Right cardiac atrium (tissue), 5 donors: ENCODE measurements at places on chromosomes 6 and 20. TPM values are rescaled to one million over a fixed set of nuclear protein-coding genes. Genes with fewer than 3 reads are reported as not detected.

The TREM1 gene
- 2.3 TPM for total RNA-seq

The RCAN2 gene
- 146 TPM for total RNA-seq

The COL21A1 gene
- 20.3 TPM for total RNA-seq

The RRAGD gene
- total RNA-seq: 154 TPM

The HSPA1B gene
- 168 TPM for total RNA-seq

The MYH7B gene
- total RNA-seq: 43.3 TPM

The MLN gene
- not detected for total RNA-seq

The UBD gene
- not detected for total RNA-seq

The PDYN gene
- not detected for total RNA-seq

GRCh38 chr6:14841901-14842421, 403.9 kb upstream of the JARID2 start:
- DNase-seq: no peak

DNA sequence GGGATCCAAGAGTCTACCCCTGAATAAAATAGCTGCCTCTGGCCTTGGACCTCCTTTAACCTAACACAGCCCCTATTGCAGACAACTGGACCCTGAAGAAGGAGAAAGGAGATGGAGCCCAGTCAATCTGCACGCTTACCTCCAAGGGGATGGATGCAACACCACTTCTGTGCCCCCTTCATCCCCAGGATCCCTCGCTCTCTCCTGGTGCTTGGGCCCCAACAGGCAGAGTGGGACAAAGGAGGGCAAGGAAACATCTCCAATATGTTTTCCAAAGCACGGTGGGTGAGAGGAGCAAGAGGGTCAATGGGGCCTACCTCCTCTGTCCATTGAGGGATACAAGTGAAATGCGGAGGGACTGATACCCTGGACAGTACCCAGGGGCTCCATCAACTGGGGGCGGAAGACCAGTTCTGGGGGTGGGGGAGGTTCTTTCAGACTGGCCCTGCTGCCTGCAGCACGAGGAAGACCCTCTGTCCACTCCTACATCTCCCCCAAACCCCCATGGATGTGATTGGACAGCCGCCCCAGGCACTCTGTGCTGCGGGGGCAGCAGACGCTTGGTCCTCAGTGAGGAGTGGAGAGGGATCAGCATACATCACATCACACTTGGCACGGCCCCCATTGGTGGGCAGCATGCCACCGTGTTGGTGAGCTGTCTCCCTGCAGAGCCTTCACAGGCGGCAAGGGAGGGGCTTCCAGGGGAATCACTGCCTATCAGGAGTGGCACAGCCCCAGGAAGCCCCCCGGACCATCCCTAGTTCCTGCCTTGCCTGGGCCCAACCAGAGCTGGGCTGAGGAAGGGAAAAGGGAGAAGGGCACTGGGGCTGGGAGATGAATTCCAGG, 70.6 kb downstream of the MRPL14 start:
- DNase-seq: peak; percentile 87

DNA sequence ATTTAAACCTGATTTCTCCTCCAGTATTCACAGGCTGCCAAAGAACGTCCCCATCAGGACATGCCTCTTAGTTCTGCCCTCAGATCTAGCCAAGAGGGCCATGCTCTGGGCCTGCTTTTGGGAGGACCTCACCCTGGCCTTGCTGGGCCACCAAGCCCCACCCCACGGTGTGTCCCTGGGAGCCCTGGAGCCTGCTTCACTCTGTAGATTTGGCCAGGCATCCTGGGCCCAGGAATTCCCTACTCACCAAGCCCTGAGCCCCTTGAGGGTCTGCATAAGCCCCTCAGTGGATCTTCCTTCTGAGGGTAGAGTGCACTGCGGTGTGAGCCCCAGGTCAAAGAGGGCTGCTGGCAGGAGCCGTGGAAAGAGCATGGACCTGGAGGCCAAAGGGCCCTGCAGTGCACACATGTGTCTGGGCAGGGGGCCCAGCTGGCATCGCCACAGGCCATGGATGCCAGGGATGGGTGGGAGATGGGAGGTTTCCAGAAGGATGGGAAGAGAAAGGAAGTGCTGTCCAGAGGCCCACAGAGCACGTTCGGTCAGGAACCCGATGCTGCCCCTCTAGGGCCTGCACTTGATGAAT, 98.0 kb downstream of the DACT2 start:
- no peak for DNase-seq

- DNase-seq: no peak
These were observed 15.1 kb downstream of the WFDC2 start for GRCh38 chr20:45484676-45485075.

DNA sequence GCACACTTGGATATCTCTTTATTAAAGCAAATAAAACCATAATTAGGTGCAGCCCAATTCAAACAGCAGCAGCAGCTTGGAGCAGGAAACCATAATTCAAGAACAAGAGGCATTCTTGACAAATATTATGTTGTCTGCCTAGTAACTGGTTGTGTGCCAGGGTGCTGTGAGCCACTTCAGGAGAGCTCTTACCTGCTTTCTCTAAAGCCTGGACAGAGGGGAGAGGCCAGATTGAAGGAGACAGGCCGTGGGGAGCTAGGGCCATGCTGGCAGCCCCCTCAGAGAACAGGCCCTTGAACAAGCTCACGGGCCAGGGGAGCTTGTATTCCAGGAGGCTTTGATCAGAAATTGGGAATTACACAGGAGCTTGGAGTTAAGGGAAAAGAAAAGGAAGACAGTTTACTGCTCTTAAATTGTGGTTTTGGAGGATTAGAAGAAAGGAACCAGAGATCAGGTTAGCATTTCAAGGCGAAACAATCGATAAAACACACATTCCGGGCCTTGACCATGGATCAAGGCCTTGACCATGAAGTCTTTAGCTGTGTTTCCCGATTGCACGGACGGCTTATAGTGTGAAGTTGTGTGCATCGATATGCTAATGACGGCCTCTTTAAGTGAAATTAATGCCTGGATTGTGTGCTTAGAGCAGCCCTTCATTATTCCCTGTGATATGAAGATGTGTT, 69.8 kb upstream of the NKX2-2 start:
- no peak for DNase-seq

DNA sequence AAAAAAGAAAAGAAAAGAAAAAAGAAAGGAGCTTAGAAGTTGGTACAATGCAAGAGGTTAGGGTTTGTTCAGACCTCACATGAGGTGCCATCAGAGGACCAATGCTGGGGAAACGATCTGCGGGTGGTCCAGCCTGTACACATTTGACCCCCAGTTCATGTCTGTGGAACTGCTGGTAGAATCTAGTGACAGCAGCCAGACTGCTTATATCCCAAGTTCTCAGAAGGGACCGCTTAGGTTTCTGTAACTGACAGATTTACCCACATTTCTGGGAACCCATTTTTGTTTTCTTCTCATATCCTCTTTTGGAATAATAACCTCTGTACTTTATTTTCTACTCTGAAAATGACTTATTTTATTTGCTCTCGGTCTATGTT, 4.7 kb downstream of the PPP1R18 start:
- no peak for DNase-seq

- no peak for DNase-seq
These were observed 384.0 kb upstream of the SASH1 start for GRCh38 chr6:147958683-147959082.

DNA sequence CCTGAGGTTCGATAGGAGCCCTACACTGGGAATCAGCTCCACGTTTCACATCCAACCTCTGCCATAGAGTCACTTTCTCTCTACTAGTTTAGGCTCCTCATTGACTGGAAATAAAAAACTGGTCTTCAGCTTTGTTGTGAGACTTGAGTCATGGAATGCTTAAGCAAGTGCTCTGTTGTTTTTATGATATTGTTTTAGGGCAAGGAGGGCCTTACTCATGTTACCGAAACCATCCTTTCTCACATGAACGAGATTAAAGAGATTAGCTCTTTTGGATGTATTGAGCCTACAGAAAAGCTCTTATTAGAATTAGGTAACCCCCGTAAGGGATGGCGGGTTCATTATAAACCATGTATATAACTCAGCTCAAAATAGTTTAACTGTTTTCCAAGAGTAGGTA, 6.9 kb upstream of the MOCS1 start:
- DNase-seq: no peak

DNA sequence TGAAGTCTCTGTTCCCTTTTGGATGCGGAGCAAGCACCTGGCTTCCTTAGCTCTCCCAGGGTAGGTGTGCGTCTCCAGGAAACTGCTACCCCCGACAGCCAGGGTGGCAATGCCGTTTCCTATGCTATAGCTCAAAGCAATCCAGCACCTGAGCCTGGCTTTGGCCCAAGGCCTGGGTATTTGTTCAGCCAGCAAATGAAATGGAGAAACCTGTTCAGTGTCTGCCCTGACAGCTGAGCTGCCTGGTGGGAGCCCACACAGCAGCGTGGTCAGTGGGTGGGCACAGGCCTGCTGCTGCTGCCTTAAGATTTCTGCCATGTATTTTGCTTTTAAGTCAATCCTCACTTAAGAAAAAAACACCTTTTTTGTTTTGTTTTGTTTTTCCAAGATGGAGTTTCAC, 13.7 kb downstream of the SPATA2 start:
- no peak for DNase-seq

DNA sequence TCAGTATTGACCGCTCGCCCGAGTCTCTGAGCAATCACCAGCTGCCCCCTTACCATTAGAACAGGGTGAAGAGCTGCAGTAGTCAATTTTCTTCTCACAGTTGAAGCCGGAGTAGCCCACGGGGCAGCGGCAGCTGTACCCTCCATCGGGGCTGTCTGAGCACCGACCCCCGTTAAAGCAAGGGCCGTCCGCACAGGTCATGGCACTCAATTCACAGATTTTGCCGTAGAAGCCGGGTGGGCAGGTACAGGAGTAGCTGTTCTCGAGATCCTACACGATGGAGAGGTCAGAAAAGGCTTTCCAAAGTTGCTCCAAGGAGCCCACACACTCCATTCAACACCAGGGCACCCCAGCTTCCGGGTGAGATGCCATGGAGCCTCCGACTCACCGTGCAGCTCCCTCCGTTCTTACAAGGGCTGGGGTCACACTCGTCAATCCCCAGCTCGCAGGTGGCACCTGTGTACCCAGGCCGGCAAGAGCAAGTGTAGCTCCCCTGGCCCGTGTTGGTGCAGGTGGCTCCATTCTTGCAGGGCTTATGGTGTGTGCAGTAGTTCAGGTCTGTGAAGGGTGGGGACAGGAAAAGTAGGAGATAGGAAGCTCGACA, 5.9 kb downstream of the DLL1 start:
- DNase-seq: no peak

GRCh38 chr6:65014006-65014405, 693.0 kb downstream of the EYS start:
- DNase-seq: no peak

DNA sequence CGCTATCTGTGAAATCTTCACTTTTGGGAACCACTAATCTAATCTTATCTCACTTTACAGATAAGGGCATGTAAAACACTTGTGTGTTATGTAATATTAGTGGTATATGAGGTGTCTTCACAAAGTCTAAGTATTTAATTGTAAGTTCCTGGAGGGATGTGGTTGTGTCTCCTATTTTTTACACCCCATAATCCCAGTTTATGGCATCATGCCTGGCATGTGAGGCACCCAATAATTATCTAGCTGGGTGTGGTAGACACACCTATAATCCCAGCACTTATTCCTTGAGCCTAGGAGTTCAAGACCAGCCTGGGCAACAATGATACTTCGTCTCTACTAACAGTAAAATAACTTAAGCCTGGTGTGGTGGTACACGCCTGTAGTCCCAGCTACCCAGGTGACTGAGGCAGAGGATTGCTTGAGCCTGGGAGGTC, 16.5 kb upstream of the TBCC start:
- no peak for DNase-seq

- no peak for DNase-seq
These were observed 41.6 kb upstream of the ARMC2 start for GRCh38 chr6:108806665-108807064.

- DNase-seq: no peak
These were observed 754.1 kb upstream of the MAP3K7 start for GRCh38 chr6:91340896-91341395.

- peak; percentile 51 for DNase-seq
These were observed 695.2 kb downstream of the PHF3 start for GRCh38 chr6:64330694-64331307.

DNA sequence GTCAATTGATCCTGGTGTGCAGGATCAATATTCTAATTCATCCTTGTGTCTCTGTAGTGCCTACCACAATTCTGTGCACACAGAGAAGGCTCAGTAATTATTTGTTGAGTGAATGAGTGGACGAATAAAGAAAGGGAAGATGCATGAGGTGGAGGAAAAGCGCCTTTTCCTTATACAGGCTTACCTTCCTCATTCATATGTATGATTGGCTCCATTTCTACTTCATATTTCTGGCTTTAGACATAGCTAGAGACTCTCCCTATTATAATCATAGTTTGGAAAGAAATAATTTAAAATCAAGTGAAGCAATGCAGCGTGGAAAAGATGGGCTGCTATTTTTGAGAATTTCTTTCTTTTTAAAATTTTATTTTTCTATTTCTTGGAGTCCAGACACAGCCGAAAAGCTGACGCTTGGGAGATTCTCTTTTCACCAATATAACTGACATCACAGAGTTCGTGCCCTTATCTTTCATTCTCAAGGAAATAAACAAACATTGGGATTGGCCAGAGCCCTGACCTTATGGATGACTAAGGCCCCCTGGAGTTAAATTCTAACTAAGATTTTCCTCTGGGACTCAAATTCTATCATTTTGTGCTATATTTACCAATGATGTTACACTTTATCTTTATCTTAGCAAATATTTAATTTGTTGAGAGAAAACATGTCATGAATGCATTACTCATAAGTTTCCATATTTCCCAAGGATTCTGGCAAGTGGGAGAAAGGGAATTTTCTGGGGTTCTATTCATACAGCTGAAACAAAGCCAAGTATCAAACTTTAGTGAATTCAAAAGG, 48.1 kb downstream of the PRL start:
- no peak for DNase-seq

DNA sequence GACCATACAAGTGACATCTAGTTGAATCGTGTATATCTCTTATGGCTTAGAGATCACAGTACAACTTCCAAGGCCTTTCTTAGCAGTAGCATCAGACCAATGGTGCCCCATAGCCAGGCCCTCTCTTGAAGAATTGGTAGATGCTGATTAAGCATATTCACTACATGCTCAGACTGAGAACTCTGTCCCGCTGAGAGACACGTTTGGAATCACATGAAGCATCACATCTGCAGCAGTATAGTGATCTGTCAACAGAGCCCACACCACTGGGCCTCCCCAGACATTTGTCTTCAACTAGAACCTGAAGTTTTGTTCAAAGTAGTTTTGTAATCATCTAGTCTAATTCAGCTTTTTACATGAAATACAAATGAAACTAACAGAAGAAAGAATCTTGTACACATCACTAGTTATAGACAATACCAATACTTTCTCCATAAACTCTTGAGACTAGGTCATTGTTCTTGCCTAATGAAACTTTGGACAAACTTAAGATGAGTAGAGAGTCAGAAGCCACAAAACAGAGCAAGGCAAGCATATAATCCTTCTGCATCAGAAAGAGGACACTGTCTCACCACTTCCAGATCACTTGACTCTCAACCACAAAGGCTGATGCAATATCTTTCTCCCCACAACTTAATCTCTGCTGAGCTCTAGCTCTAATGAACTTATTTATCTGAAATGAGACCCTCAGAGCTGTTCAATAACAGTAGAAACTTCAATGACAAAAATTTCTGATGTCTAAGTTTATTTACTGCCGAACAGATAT, 182.7 kb downstream of the TBX18 start:
- no peak for DNase-seq
